ENCODE measurements at places on chromosomes 1 and 21.

DNA sequence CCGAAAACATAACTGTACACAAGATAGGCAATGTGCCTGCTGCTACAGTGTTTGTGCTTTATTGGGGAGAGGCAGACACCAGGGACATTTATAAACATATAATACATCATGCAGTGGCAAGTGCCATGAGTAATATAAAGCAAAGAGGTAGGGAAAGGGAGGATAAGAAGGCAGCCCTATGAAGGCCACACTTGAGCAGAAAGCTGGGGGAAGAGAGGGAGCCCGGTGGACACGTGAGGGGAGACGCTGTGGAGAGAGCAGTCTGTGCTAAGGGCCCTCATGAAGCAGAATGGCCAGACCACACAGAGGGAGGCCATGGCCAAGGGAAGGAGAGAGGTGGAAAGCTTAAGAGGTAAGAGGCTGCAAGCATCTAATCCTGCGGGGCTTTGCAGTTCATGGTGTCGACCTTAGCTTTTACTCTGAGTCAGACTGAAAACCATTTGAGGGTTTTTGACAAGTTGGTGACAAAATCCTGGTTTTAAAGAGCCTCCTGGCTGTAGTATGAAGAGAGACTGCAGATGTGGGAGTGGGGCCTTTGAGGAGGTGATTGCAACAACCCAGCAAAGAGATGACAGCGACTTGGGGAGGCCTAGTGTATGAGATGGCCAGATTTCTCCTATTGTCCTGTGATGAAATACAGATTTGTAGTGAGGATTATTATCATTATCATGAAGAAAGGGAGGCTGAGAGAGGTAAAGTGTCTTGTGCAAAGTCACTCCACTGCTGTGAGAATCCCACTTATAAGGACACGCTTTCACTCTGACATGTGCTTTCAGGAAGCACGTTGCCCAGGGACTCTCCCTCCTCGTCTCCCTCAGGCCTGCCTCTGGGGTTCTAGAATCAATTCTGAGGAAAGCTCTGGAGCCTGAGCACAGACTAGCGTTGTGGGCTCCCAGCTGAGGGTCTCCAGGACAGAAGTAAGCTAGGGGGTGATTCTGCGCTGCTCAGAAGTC lies 192.9 kb downstream of the RHOU start:
- no peak for DNase-seq

DNA sequence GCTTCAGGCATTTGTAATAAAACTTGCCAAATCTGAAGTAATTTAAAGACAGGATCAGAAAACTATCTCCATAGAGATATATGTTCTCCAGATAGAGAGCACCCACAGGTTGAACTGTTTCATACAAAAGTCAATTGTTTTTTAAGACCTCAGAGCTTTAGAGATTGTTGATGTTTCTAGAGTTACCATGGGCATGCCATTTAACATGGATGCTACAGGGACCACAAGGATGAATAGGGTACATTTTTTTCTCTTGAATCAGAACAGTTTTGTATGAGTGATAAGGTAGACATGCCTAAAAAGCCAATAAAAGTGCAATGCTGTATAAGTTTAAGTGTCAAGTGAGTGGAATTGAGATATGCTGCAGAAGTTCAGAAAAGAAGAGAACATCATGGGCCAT lies 511.0 kb upstream of the CAMK1G start:
- DNase-seq = no peak

- DNase-seq = no peak
Measured at GRCh38 chr1:15066191-15066590, 87.4 kb upstream of the TMEM51 start.

- DNase-seq = peak; percentile 36
Measured at GRCh38 chr1:23591460-23592208, 32.3 kb upstream of the ID3 start.

GRCh38 chr1:195241066-195241465 lies 1367.2 kb downstream of the KCNT2 start:
- no peak for DNase-seq

DNA sequence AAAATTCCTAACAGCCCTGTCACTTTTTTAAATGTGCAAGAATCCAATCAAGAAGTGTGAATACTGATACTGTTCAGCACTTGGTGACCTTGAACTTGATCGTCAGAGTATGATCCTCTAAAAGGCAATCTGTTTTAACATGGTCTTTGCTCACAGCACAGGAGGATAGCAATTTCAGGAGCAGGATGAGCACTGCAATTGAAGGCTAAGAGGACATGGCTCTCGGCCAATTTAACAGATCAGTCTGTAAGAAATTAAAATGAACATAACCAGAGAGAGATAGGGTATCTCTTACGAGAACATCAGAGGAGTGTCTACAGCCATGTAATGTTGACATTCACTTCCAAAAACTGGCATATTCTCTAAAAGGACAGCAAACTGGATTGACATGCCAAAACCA lies 243.1 kb downstream of the LTN1 start:
- no peak for DNase-seq

DNA sequence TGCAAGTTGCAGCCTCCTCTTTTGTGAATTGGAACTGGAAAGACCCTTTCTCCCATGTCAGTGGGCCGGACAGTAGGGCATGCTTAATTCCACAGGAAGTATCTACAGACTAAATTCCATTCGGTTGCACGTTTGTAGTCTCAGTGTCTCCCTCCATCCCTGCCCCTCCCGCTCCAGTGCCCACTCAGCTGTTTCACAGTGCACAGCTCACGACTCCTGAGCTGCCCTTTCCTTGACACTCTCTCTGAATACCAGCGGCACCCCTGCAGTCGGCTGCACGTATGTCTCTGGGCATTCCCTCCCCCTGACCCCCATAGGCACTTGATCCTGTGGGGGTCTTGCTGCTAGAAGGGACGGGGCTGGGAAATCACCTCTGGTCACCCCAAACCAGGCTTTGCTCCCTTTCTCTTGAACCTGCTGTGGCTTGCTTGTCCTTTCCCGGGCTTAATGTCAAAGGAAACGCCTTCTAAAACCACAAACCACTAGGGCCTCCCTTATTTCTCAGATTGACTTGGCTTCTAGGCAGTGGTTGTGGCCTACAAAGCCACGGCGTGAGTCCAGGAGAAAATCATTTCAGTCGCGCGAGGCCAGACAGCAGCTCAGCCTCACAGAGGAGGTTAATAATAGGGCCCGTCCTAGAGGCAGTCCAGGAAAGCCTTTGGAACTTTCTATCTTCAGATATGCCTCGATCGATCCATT lies 365.3 kb upstream of the PROX1 start:
- no peak for DNase-seq

- DNase-seq = no peak
Measured at GRCh38 chr1:91850708-91851107, 35.2 kb downstream of the TGFBR3 start.

- DNase-seq = no peak
Measured at GRCh38 chr1:94411237-94411636, 7.0 kb upstream of the ABCD3 start.

- DNase-seq = no peak
Measured at GRCh38 chr1:94286864-94287437, 49.6 kb upstream of the ARHGAP29 start.

GRCh38 chr21:42539931-42540343 lies 26.3 kb downstream of the SLC37A1 start:
- DNase-seq = no peak

- no peak for DNase-seq
Measured at GRCh38 chr1:64675718-64676345, 69.0 kb upstream of the RAVER2 start.

DNA sequence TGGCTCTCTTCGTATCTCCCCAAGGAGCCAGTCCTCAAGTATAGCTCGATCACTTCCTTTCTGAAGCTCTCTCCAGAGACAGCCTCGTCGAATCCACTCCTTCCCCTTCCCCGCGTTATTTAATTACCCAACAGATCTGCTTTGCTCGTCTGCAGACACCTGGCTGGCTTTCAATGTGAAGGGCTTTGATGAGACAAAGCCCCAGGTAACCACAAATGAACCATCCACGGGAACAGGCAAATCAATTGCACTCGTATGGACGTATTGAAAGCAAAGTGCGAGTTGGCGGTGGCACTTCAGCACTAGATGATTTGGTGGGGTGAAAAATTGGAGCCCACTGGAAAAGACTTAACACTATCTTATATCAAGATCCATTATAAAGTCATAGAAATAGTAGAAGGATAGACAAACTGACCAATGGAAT lies 364 bp upstream of the BCAR3 start:
- no peak for DNase-seq

- no peak for DNase-seq
Measured at GRCh38 chr1:178151831-178152230, 57.9 kb downstream of the RASAL2 start.

DNA sequence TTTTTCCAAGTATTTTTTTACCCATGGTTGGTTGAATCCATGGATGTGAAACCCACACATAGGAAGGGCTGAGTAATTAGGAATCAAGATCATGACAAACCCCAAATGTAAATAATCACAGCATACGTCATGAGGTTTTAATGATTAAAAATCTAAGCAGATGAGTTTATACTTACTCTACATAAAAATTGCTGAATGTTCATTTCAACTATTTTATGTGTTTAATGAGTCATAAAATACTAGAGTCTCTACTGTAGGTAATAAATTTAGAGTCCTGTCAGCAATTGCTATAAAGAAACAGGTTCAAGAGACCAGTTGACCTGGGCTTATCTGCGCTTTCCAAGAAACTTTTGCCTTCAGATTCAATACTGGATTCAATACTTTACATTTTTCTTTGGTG lies 18.2 kb downstream of the CTH start:
- DNase-seq = no peak

DNA sequence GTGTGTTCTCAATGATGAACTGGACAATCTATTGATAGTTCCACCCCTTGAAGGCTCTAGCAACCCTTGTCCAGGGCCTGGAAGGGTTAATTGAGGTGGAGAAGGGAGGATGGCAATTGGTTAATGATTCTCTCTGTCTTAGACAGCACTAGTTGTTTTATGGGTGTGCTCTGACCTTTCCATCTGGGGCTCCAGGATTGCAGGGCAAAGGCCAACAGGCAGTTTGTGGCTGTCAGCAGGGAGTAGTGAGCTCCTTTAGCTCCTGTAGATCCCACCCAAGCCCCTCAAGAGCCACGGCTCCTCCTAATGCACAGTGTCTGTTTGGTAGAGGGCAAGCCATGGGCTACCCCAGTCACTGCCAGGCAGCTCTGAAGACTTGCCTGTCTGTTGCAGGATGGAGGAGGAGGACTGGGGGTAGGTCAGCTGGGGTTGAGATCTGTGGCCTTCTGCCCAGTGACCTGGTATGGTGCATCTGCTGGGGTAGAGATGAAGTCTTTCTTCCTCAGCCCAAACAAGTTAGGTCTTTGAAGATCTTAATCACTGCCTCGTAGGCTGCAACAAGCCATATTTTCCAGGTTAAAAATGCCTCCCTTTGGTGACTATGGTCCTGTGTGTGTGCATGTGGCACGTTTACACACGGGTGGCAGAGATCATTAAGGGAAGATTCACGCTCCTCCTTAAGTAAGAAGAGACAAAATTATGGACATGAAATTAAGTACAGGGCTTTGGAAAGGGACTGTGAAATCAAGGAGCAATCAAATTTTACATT lies 7.7 kb downstream of the MROH7 start:
- no peak for DNase-seq

DNA sequence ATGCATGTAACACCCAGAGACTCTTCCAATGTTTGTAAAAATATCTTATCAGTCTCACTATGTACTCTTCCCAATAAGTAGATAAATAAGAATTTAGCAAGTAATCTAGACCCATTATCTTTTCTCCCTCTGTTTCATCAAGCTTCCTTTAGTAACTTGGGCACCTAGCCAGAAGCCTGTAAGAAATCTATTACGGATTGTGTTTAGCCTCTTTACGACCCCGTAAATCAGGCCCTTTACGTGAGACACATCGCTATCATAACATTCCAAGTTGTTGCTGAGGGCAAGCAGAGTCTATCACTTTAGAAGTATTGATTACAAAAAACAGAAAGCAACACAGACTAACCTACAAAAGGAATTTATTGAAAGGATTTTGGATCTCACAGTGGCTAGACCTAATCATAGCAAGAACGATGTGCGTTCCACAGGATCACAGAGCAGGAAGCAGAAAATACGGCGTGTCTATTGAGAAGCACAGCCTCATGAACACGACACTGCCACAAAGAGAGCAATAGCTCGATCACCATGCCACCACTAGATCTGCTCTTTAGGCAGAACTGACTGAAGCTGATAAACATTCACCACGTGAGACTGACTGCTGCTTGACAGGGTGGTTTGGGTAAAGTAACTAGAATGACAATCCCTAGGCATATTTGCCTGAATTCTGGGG lies 922.1 kb downstream of the AMY1C start:
- no peak for DNase-seq

- DNase-seq = peak; percentile 16
Measured at GRCh38 chr1:50368179-50369007, 54.9 kb downstream of the DMRTA2 start.

- no peak for DNase-seq
Measured at GRCh38 chr1:36372617-36373016, 13.1 kb downstream of the STK40 start.

DNA sequence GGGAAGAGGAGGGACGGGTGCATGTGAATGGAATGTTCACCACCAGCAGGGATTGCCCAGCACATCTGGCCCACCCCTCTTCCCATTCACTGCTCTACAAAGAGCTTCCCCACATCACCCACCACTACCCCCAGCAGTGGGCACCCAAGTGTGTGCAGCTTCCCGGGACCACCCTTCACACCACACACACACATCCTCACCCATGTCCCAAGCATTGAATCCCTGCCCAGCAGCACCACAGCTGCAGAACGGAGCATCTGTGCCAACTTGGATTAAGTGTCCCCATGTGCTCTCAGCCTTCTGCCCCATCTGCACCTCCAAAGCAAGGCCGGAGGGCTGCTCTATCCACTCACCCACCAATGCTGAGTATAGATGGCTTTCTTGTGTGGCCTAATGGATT lies 141.4 kb downstream of the PSMG1 start:
- no peak for DNase-seq

Data from stimulated activated CD4-positive, alpha-beta T cell treated with anti-CD3 and anti-CD28 coated beads, Interleukin-4, amount 100 ng/mL, for 24 hours (primary cell).